ENCODE measurements at places on chromosomes 3 and 15. TPM values are rescaled to one million over a fixed set of nuclear protein-coding genes. Genes with fewer than 3 reads are reported as not detected.

IGF2BP2 gene
- total RNA-seq = 0.52 TPM

TTC21A gene
- 0.79 TPM for total RNA-seq

DIPK2A gene
- 19.4 TPM for total RNA-seq

MUC4 gene
- total RNA-seq = 0.20 TPM

GPR27 gene
- total RNA-seq = 0.47 TPM

TIMP4 gene
- total RNA-seq = not detected

PFKFB4 gene
- 90.8 TPM for total RNA-seq

LRRC31 gene
- total RNA-seq = not detected

PLSCR4 gene
- not detected for total RNA-seq

SMAD6 gene
- 0.25 TPM for total RNA-seq
